Hepatic stellate cell (primary cell): ENCODE measurements at places on chromosomes 1 and 21.
A peak's percentile ranks its signal among the peaks of the same experiment; 100 is the strongest.

DNA sequence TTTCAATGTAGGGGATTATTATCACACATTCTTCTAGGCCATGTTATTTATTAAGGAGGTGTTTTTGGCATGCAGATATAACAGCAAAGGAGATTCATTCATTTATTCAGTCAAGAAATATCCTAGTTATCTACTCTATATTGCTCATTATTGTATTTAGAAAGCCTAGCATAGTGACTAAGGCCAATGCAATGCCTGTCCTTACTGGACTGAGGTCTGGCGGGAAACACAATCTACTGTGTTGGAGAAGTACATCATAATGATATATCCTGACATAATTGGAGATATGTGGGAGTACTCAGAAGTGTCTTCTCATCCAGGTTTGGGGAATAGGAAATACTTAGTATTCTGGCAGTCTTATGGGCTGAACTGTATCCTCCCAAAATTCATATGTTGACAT, 421.5 kb upstream of the USP24 start:
- no peak for DNase-seq

DNA sequence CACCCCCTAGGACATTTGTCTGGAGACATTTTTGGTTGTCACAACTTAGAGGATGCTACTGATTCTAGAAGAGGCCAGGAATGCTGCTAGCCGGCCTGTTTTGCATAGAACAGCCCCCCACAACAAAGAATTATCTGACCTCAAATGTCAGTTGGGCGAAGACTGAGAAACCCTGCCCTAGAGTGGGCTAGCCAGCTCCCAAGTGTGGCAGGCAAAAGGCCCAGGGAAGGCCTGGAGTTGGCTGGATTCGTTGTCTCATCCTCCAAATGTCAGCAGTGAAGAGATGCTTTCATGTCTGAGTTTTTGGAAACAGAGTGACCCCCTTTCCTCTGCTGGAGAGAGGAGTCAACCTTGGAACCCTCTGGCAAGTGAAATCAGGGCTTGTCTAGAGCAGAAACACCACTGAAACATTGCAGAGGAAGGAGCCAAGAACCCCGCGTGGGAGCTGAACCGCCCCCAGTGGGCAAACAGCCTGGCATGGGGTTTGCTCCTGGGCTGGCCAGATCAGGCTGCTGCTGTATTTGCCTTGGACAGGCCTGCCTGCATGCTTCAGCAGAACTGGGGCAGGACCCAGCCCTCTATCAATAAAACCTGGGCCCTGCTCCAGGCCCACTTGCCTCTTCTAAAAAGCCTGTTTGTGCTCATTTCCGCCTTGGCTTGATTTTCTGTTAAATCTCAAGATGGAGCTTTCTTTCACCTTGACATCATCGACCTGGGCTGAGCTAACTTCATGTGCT, 32.9 kb downstream of the RASSF5 start:
- DNase-seq: no peak

- no peak for DNase-seq
These were observed 35.1 kb downstream of the C2CD2 start for GRCh38 chr21:41918561-41919358.

DNA sequence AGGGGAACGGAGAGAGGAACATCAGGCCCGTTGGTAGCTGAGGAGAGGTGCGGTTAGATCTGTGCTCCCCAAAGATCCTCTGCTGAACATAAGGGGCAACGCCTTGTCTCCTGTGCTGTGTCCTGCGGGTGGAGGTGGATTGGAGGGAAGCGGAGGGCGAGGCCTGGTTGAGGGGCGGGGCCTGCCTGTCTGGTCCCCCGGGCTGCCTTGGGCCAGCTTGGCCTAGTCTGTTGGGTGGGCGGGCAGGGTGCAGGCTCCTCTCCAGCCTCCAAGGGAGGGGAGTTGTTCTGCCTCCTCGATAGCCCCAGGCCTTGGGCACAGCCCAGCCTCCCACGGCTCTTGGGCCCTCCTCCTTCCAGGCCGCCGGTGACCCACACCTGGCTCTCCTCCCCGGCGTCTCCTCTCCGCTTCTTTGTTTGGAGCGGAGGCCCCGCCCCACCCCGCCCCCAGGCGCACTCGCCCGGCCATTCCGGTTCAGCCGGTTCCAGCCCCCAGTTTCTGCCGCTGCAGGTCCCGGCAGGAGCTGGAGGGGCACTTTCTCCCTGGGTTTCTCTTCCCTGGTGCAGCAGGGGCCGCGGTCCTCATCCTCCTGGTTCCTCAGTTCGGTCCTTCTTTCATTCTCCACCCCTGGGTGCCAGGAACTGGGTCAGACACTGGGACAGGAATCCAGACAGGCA, 19.4 kb downstream of the PTPRF start:
- no peak for DNase-seq

- DNase-seq: no peak
These were observed 1.6 kb downstream of the MFAP2 start for GRCh38 chr1:16978567-16979474.

DNA sequence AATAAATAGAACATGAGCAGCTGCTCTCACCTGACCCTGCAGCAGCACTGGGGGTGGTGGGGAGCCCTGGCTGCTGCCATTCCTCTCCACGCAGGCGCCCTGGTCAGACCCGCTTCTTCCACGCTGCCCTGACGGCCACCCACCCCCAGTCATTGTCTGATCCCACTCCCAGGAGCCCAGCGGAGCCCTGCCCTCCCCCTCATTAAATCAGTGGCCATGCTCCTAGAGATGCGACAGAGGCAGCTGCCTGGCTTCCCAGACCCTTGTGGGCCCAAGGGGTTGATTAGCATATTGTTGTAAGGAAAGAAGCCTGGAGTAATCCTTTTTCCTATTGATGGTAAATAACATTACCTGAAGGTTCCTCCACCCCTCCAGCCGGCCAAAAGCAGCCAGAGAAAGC, 301.5 kb downstream of the RRAGC start:
- no peak for DNase-seq

- DNase-seq: no peak
These were observed 19.7 kb downstream of the SLC5A9 start for GRCh38 chr1:48242141-48242736.

DNA sequence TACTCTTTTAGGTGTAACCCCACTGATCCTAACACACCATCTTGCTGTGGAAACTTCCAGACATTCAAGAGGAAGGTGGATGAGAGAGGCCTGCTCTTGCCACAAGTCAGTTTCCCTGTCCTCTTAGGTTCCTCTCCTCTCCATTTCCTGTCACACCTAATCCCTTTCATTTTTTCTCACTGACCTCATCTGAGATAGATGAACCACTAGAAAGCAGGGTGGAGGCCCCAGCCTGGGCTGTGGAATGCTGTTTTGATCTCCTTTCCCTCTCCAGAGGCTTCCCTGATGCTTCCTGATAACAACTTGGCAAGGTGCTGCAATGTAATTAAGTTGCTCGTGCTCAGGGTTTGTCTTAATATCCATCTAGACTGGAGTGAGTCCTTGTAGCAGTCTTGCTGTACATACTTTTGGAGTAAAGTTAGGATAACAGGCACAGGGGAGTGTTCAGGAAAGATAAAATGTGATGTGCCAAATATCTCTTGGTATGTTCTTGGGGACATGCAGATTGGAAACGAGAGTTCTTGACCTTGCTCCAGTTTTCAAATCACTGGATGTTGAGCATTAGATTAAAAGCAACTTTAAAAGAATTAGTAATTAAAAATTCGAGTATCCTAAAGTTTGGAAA, 11.2 kb downstream of the LRRC42 start:
- DNase-seq: peak; percentile 47

GRCh38 chr1:224507771-224508523, 73.3 kb upstream of the WDR26 start:
- no peak for DNase-seq

- DNase-seq: no peak
These were observed 43.6 kb upstream of the CCDC190 start for GRCh38 chr1:162904579-162904978.

DNA sequence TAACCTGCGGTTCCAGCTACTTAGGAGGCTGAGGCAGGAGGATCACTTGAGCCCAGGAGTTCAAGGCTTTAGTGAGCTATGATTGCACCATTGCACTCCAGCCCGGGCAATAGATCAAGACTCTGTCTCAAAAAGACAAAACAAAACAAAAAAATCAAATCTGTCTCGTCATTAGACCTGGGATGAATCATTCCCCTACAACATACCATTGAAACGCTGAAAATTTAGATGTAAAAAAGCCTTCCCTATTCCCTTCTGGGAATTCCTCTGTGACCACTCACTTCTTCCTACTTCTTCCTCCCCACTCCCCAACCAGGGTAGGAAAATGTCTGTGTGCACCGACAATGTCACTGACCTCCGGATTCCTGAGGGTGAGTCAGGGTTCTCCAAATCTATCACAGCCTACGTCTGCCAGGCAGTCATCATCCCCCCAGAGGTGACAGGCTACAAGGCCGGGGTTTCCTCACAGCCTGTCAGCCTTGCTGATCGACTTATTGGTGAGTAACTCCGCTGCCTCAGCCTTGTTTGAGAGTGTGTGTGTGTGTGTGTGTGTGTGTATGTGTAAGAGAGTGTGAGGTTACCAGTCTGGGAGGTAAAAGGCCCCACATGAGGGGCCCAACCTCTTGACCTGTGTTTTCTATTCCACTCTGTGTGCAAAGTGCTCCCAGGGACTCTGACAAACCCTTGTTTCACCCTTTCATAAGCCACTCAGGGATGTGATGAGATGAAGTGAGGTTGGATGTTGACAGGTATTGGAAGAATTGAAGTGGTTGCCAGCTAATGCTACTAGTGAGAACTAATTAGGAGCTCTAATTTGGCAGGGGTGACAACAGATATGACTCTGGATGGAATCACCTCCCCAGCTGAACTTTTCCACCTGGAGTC, 16.3 kb upstream of the SARS1 start:
- peak; percentile 95 for DNase-seq

DNA sequence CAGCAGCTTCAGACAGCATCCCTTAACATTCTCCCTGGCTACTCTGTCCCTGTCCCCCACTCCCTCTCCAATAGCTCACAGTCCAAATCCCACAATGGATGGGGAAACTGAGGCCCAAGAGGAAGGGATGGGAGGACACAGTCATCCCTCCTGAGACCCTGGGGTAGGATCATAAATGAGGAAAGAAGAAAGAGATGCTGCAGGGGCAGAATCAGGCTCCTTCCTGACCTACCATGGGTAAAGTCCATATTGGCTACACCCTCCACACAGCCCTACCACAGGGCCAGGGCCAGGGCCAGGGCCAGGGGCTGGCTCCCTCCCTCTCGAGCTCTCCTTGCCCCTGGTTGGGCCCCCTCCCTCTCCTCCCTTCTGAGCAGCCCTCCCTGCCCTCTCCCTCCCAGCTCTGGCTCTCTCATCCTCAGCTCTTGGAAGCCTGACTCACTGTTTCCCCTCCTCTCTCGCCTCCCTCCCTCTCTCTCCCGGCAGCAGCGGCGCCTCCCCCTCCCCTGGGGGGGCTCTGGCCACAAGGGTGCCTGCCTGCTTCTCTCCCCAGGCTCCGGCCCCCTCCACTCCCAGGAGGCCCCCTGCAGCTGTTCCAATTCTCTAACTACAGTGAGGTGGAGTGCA, 4.9 kb downstream of the AHDC1 start:
- peak; percentile 89 for DNase-seq

DNA sequence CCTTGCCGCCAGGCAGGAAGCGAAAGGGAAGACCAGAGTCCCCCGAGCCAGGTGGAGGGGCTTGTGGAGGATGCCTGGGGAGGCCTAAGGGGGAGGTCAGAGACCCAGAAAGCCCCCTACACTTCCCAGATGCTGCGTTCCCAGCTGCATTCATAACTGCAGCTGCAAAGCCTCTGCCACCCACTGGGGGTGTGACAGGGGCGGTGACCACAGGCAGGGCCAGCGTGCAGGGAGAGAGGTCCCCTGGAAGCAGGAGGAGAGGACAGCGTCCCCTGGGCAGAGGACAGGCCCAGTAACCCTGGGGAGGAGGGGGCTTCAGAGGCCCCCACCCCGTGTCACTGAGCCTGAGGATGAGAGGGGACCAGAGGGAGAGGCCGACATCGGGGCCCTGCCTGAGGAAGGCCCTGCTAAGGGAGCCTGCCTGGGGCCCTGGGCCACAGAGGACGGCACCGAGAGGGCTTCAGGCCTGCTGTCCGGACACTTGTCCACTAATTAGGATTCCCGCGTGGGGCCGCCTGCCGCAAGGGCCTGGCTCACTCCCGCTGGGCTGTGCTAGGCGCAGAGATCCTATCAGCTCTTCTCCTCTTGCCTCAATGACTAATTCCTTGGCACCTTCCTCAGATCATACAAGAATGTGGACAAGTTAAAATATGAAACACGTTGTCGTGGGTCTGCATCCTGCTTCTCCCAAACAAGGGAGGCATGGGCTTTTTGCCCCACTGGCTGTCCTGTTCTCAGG, 49.1 kb upstream of the CCDC27 start:
- DNase-seq: no peak

DNA sequence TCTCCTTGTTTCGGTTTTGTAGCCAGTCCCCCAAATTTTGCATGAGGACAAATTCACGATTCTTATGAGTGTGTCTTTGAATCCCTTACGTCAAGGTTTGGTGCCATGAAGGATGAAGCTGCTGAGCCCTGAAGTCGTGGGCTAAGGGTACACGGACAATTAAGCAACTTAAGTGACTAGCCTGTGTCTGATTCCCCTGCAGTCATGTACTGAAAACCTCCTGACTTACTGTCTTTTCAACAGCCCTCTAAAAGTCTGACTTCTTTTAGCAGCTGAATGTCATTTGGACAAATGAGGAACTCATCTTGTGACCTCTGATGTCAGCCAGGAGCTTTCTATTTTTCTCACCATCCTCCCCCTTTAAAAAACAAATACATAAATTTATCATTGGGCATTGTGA, 27.1 kb upstream of the C1orf105 start:
- no peak for DNase-seq

DNA sequence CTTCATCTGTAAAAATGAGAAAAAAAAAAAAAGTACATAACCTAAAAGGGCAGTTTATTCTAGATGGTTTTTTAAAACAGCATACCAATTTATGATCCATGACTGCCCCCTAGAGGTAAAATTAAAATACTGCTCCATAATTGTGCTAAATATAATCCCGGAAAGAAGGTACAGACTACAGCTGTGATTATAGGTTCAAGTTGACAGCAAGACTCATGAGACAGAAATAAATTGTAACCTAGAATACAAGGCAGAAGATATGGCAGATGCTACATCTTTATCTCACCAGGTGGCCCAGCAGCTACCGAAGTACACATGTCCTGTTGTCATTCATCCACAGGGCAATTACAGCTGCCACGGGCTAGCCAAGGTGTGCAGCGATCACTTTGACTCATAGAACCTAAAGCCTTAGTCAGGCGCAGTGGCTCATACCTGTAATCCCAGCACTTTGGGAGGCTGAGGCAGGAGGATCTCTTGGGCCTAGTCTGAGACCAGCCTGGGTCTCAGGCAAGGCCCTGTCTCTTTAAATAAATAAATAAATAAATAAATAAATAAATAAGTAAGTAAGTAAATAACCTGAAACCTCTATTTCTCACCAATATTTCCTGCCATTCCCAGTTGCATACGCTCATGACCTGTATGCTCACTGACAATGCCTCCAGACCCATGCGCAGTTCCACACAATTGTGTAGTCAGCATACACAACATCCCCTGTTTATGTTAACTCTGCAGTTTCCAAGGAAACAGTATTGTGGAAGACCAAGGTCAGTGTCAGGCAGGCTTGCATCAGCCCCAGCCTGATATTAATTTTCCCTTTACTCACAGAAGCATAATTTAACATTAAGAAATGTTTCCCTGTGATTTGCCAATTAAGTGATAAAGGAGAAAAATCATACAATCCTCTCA, 18.3 kb upstream of the PPIE start:
- DNase-seq: no peak

GRCh38 chr1:78672428-78672827, 22.8 kb downstream of the IFI44 start:
- no peak for DNase-seq
